A673 (cell line): ENCODE measurements at places on chromosomes 4 and X.

DNA sequence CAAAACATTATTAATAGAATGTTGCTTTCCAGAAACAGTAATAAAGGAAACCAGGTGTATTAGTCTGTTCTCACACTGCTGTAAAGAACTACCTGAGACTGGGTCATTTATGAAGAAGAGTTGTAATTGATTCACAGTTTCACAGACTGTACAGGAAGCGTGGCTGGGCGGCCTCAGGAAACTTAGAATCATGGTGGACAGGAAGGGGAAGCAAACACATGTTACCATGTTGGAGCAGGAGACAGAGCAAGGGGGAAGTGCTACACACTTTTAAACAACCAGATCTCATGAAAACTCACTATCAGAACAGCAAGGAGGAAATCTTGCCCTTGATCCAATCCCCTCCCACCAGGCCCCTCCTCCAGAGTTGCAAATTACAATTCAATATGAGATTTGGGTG is 815.8 kb downstream of the TRIML1 start:
- no peak overlapping the region for H3K4me3 ChIP-seq
- peaks cover 64% of the 10 kb centered on the region for H3K27me3 ChIP-seq
- DNase-seq, result no peak

DNA sequence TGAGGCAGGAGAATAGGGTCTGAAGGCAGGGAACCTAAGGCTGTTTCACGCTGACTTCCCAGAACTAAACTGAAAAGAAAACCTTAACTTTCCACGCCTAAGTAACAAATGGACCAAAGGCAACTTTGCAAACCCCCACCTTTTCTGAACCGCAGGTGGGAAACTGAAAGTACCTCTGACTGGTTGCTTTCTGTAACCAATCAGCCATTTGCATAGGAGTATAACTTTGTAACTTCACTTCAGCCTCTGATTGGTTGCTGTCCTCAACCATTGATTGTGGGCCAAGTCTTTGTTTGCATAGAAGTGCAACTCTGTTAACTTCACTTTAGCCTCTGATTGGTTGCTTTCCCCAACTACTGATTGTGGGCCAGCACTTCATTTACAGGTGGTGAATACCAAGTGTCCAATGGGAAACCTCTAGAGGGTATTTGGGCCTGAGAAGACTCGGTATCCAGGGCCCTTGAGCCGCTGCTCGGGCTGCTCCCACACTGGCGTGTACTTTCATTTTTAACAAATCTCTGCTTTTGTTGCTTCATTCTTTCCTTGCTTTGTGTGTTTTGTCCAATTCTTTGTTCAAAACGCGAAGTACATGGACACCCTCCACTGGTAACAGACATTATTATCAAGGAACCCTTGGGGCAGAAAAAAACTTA is 121.6 kb upstream of the CBR4 start:
- no peak overlapping the region for H3K4me3 ChIP-seq
- DNase-seq, result no peak
- H3K4me1 ChIP-seq, result peaks cover 2% of the 10 kb centered on the region
- H3K36me3 ChIP-seq, result no peaks in the 10 kb centered on the region
- no peak overlapping the region for H3K27ac ChIP-seq

DNA sequence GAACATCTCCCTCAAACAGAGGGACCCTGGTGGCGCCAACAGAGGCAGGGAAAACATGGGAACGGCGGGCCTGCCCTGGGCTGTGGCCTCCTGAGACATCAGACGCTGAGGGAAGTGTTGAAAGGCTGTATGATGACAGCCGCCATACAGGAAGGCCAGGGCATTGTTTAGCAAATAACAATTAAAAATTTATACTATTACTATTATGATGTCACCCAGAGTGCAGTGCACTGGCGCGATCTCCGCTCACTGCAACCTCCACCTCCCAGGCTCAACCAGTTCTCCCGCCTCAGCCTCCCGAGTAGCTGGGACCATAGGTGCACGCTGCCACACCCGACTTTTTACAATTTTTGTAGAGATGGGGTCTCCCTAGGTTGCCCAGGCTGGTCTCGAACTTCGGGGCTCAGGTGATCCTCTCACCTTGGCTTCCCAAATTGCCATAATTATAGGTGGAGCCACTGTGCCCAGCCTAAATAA is 54.6 kb downstream of the CPZ start:
- H3K4me1 ChIP-seq, result no peaks in the 10 kb centered on the region
- no peak overlapping the region for H3K4me3 ChIP-seq
- no peak for DNase-seq

GRCh38 chr4:72323227-72323626 is 245.8 kb downstream of the ADAMTS3 start:
- H3K36me3 ChIP-seq, result no peaks in the 10 kb centered on the region
- H3K4me3 ChIP-seq, result no peak overlapping the region
- no peak for DNase-seq
- peaks cover 3% of the 10 kb centered on the region for H3K4me1 ChIP-seq
- no peak overlapping the region for H3K27ac ChIP-seq

- H3K36me3 ChIP-seq, result no peaks in the 10 kb centered on the region
- no peak for DNase-seq
- H3K27ac ChIP-seq, result no peak overlapping the region
- no peak overlapping the region for H3K4me3 ChIP-seq
- H3K27me3 ChIP-seq, result no peaks in the 10 kb centered on the region
These were observed 563.9 kb downstream of the GRXCR1 start for GRCh38 chr4:43456383-43456782.

DNA sequence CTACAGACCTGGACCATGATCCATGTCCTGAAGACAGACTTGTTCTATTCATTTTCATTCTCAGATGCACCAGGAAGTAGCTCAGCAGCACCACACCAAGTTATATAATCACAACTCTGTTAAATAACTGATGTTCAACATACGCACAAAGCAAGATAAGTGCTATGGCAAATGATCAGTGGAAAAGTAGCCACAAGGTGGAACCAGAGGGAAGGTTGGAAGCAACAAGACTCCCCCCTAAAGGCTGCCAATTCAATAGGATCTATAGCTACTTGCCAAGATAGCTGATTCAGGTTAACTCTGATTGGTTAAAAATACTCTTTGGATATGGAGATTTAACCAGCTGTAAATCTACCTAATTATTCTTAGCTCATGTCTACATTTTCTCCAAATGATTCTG is 23.7 kb upstream of the FAM47B start:
- no peaks in the 10 kb centered on the region for H3K36me3 ChIP-seq
- peak; percentile 82 for DNase-seq
- H3K27me3 ChIP-seq, result no peaks in the 10 kb centered on the region

- peak within 1 kb of the TSS; percentile 68 for H3K4me3 ChIP-seq
- DNase-seq, result peak; percentile 93
- H3K27ac ChIP-seq, result peak within 1 kb of the TSS; percentile 91
- H3K27me3 ChIP-seq, result no peaks in the 10 kb centered on the region
- H3K4me1 ChIP-seq, result peaks cover 5% of the 10 kb centered on the region
- no peaks in the 10 kb centered on the region for H3K36me3 ChIP-seq
These were observed at the start of gene BOD1L1 for GRCh38 chr4:13627606-13628311. Gene BOD1L1 (minus strand): TSS chr4:13627725. CDS start chr4:13627587, 138 bp downstream.

GRCh38 chr4:154490234-154490582 is 1.4 kb downstream of the DCHS2 start:
- H3K4me1 ChIP-seq, result peaks cover 8% of the 10 kb centered on the region
- no peak overlapping the region for H3K4me3 ChIP-seq
- DNase-seq, result no peak
- H3K36me3 ChIP-seq, result no peaks in the 10 kb centered on the region
- peaks cover 50% of the 10 kb centered on the region for H3K27me3 ChIP-seq

DNA sequence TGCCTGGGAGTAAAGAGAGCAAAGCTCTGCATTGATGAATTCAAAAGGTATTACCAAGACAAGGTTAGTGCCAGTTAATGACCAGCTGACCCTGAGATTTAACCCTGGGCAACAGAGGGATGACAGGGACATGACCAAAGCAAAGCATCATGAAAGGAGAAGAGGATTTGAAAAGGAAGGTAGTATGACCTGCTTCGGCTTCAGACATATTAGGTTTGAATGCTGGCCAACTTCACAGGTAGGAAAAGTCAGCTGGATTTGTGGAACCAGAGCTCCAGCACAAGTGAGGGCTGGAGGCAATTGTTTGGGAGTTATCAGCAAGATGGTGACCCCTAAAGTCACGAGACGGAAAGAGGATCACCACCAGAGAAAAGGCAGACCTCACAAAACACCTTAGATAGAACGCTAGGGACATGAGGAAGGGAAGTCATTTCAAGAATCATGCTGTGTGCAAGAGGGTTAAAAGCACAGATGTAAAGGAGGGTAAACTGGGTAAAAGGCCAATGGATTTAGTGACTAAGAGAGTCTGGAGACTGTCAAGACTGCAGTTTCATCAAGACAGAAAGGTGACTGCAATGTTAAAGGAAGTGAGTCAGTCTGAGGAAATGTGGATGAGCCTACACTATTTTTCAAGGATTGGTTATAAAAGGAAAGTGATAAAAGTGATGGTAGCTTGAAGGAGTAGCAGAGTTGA is 45.6 kb downstream of the SH3RF1 start:
- no peaks in the 10 kb centered on the region for H3K27me3 ChIP-seq
- peaks cover 16% of the 10 kb centered on the region for H3K4me1 ChIP-seq
- DNase-seq, result peak; percentile 80
- H3K36me3 ChIP-seq, result no peaks in the 10 kb centered on the region
- H3K4me3 ChIP-seq, result no peak overlapping the region

- no peaks in the 10 kb centered on the region for H3K4me1 ChIP-seq
- no peak overlapping the region for H3K4me3 ChIP-seq
- no peak overlapping the region for H3K27ac ChIP-seq
- peaks cover 4% of the 10 kb centered on the region for H3K36me3 ChIP-seq
- no peaks in the 10 kb centered on the region for H3K27me3 ChIP-seq
These were observed 31.1 kb downstream of the EGF start for GRCh38 chr4:109943745-109944144.
